T-helper 17 cell (primary cell): ENCODE measurements at places on chromosomes 6 and 20. TPM values are rescaled to one million over a fixed set of nuclear protein-coding genes. Genes with fewer than 3 reads are reported as not detected.

NCOA5 gene
- 15.0 TPM for total RNA-seq

CST5 gene
- total RNA-seq, result not detected

DNA sequence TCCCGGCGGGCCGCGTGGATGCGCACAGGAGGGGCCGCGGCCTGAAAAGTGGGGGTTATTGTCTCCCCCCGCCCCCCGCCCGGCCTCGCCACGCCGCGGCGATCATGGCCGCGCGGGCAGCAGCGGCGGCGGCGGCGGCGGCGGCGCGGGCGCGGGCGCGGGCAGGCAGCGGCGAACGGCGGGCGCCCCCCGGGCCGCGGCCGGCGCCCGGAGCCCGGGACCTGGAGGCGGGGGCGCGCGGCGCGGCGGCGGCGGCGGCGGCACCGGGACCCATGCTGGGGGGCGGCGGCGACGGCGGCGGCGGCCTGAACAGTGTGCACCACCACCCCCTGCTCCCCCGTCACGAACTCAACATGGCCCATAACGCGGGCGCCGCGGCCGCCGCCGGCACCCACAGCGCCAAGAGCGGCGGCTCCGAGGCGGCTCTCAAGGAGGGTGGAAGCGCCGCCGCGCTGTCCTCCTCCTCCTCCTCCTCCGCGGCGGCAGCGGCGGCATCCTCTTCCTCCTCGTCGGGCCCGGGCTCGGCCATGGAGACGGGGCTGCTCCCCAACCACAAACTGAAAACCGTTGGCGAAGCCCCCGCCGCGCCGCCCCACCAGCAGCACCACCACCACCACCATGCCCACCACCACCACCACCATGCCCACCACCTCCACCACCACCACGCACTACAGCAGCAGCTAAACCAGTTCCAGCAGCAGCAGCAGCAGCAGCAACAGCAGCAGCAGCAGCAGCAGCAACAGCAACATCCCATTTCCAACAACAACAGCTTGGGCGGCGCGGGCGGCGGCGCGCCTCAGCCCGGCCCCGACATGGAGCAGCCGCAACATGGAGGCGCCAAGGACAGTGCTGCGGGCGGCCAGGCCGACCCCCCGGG lies 637 bp downstream of the ARID1B start:
- DNase-seq, result peak; percentile 55

DNA sequence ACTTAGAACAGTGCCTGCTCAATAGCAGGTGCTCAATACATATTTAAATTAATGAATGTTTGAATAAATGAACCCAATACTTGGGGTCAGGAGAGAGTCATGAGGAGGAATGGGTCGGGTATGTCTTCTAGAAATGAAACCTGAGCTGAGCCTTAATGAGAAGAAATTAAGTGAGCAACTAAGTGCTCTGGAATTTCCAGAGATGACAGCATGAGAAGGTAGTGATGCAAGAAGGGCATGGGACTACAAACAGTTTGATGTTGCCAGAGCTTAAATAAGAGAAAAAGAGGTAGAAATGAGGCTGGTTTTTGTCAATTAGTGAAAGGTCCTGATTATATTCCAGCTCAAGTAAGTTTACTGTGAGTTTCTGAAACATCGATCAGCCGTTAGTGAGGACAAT lies 82.9 kb downstream of the PDE10A start:
- DNase-seq, result no peak

DNA sequence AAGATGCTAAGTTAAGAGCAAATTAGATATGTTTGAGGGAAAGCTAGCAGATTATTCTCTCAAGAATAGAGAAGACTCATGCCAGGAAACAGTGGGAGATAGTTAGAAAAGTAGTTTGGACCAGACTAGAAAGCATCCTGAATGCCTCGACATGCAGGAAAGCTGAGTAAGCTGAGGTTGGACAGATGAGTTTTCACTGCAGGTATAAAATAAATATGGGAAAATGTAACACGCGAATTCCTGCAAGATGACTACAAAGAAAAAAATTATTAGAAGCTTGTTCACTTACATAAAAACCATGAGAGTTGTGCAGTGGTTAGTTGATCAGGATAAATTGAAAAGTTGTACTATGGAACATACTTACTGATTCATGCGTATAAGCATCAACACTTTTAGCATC lies 484.2 kb upstream of the MANEA start:
- DNase-seq, result no peak

- no peak for DNase-seq
These were observed 108.7 kb downstream of the GPX5 start for GRCh38 chr6:28634411-28634760.

DNA sequence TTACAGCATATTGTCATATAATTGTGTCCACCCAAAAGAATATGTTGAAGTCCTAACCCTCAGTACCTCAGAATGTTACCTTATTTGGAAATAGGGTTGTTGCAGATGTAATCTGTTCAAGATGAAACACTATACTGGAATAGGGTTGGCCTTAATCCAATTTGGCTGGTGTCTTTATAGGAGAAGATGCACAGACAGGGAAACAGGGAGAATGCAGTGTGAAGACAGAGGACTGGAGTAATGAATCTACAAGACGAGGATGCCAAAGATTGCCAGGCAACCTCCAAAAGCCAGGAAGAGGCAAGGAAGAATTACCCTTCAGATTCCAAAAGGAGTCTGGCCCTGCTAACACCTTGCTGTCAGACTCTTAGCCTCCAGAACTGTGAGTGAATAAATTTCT lies 482.9 kb downstream of the PTPRT start:
- DNase-seq, result no peak

DNA sequence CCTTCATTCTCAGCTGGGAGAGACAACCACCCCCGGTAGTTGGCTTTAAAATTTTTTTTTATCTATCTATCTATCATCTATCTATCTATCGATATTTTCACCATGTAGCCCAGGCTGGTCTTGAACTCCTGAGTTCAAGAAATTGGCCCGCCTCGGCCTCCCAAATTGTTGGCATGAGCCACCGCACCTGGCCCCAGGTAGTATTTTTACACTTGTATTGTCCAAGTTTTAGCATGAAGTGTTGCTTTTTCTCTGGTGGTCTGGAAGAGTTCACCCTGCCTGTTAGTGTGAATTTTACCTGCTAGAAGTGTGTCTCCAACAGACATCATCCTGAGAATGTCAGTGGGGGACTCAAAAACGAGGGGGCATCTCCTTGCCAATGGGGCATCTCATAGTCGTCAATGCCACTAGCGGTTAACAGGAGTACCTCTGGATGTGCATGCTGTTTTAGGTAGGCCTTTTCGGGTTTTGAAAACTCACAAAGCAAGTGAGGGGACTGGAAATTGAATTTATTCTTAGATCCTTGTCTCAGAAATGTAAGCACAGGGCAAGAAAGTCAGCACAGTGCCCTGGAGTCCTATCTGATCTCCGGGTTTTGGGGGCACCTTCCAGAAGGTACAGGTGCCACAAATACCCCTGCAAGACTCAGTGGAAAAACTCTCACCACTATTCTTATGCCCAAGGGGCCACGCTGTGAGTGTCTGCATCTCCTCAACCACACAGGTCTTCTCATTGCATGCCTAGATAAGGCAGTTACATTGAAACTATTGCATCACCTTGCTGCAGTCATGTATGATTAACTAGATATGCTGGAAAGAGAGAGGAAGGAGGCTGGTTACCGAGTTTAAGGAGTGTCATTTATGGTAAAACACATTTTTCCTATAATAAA lies 37.1 kb downstream of the TNFAIP3 start:
- DNase-seq, result no peak

- no peak for DNase-seq
These were observed 2.2 kb downstream of the SRC start for GRCh38 chr20:37347891-37348791.

DNA sequence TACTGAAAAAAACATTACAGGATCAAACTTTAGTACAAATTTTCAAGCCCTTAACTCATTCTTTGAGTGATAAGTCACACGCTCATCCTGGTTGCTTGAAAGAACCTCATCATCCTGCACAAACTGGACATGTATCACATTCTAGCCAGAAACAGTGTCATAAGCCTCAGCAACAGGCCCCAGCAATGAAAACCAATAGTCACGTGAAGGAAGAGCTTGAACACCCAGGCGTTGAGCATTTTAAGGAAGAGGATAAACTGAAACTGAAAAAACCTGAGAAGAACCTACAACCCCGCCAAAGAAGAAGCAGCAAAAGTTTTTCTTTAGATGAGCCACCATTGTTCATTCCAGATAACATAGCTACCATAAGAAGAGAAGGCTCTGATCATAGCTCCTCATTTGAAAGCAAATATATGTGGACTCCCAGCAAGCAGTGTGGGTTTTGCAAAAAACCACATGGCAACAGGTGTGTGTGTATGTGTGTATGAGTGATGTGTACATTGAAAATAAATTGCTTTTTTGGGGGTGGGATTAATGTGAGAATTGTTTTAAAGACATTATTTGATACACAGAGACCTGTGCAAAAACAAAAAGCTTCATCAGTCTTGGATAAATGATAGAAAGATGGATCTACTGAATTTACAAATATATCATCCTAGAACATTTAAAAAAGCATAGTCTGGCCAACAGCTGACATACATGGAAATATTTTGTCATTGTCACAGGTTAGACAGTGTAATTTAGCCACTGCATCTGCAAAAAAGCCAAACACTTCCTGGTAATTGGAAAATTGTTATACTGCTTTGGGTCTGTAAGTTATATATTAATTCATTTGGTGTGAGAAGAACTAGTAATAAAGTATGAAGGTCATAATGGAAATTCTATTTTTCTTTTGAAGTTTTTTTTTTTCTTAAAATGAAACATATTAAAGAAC lies 50.1 kb downstream of the PHF3 start:
- no peak for DNase-seq
